AG04449 (cell line): ENCODE measurements at places on chromosomes 1 and 21.

DNA sequence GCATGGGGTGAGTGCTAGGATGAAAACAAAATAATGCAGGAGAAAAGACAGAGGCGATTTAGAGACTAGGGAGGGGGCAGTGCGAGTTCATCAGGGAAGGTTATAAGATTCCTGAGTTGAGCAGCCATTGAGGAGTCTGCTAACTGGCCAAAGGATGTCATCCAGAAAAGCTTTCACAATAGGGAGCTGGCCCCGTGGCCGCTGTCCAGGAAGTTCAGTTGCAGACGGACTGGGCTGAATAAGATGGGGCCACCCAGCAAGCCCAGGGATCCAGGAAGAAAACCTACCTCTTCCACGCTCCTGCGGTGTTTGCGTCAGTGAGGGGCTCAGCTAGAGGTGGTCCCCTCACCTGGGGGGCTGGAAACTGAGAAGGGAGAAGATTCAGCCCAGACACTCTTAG is 4.0 kb upstream of the PKP1 start:
- DNase-seq, result no peak

GRCh38 chr21:25326181-25326580 is 281.1 kb downstream of the MRPL39 start:
- no peak for DNase-seq

DNA sequence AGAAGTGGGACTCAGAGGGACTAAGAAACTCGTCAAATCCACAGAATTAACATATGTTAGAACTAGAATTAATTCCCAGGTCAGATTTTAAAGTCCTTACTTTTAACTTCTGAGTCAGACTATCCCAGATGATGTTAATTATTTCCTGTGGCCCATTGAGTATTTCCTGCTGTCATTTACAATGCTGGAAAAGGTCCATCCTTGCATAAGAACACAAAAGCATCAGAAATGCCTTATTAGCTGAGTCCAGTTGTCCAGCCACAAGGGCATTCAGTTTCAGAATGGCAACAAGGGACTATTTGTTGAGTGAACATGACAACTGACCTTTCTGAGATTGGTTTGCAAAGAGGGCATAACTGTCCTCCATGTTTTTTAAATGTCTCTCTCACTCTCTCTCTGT is 16.5 kb upstream of the HIVEP3 start:
- no peak for DNase-seq

DNA sequence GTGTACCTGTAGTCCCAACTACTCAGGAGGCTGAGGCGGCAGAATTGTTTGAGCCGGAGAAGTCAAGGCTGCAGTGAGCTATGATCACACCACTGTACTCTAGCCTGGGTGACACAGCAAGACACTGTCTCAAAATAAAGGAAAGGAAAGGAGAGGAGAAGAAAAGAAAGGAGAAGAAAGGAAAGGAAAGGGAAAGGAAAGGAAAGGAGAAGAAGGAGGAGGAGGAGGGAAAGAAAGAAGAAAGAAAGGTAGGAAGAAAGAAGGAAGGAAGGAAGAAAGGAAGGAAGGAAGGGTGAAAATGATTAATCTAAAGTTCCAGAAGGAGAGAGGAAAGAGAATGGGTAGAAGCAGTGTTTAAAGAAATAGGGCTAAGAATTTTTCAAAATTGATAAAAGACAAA is 12.2 kb downstream of the SPOCD1 start:
- no peak for DNase-seq

- DNase-seq, result no peak
These were observed 33.5 kb upstream of the CLDN14 start for GRCh38 chr21:36513430-36513829.

GRCh38 chr1:43479414-43479813 is 25.7 kb upstream of the HYI start:
- no peak for DNase-seq

DNA sequence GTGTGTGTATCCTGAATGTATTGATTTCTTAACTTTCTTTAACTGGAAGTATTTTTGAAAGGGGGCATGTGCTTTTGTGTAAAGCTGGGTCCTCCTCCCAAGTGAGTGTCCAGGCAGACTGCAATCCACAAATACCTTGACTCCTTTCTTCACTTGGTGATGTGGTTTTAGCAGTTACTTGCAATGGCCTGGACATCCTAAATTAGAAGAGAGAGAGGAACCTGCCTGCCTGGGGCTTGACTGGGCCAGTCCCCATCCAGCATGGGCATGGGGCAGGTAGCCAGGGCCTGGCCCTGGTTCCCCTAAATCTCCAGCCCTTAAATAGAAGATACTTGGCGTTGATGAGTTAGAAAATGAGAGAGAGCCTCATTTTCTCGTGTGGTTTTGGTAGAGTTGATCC is 159.7 kb downstream of the PGBD5 start:
- no peak for DNase-seq

DNA sequence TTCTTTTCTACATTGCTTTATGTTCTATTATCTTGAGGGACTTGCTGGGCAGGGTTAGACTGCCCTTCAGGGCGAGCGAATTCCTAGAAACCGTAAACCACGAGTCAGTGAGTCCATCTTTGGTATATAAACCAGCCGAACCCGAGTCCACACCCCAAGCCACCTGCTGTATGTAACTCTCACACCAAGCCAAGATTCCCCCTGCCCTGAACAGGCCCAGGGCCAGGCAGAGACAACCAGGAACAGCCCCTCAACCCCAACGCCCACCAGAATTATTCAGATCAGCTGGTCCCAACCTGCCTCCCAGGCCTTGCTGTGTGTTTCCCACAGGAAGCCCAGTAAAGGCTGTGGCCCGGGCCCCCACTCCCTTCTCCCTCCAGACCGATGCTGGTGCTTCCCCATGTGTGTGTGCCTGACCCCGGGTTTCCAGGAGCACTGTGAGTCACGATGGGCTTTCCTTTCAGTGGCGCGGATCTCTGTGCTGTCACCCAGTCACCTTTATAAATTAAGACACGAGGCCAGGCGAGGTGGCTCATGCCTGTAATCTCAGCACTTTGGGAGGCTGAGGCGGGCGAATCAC is 17.1 kb downstream of the KIF17 start:
- DNase-seq, result no peak

- DNase-seq, result no peak
These were observed 168.8 kb upstream of the L1TD1 start for GRCh38 chr1:62025892-62026291.

DNA sequence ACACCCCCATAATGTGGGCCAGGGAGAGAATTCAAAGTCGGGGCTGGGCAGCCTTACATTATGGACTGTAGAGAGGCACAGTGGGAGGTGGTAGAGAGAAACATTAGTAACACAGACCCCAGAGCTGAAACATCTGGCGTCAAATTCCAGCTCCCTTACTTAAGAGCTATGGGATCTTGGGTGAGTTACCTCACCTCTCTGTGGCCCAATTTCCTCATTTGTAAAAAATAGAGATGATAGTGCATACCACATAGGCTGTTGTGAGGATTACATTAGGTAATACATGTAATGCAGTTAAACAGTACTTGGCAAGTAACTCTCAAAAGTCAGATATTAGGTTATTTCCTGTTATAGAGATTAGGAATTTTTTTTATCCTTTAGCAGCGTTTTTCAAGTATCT is 160.5 kb upstream of the KIAA0040 start:
- no peak for DNase-seq

DNA sequence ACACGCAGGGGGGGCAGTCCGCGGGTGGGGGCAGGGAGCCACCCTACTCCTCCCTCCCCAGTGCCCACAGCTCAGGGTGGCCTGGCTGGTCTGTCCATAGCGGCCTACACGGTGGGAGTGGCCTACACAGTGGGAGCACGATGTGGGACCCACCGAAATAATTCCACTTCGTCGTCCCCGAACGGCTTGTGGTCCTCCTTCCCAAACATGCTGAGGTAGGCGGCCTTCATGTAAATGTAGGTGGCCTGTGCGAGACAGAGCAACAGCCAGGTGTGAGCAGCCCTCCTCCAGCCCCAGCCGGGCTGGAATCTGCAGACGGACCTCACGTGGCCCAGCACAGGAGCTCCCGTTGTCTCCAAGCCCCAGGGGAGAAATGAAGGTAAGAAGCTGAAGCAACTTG is 34.4 kb downstream of the TTC39A start:
- DNase-seq, result no peak

DNA sequence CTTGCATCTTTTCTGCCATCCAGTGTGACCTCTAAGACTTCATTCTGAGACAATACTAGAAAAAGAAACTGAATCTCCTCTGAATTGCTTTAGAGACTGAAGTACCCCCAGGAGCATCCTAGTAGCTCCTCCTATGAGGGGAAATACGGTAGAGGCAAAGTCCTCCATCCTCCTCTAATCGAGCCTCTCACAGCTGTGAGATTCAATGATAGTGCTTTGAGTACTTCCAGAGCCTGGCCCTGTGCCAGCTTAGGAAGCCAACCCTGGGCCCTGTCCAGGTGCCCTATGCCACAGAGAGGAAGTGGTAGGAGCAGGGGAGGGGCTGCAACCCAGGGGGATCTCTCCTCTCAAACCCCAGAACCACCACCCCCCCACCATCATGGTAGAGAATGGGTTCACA is 10.7 kb downstream of the RORC start:
- no peak for DNase-seq

- DNase-seq, result no peak
These were observed 72.3 kb downstream of the TNR start for GRCh38 chr1:175671066-175671465.

GRCh38 chr1:113887402-113888175 is at the start of gene BCL2L15:
BCL2L15 (minus strand) TSS chr1:113887581; CDS start chr1:113887375, 206 bp downstream.
- no peak for DNase-seq

- DNase-seq, result no peak
These were observed 15.0 kb upstream of the ZMYM6 start for GRCh38 chr1:35046730-35047129.

- DNase-seq, result no peak
These were observed 32.2 kb upstream of the IFNAR2 start for GRCh38 chr21:33197496-33197895.

DNA sequence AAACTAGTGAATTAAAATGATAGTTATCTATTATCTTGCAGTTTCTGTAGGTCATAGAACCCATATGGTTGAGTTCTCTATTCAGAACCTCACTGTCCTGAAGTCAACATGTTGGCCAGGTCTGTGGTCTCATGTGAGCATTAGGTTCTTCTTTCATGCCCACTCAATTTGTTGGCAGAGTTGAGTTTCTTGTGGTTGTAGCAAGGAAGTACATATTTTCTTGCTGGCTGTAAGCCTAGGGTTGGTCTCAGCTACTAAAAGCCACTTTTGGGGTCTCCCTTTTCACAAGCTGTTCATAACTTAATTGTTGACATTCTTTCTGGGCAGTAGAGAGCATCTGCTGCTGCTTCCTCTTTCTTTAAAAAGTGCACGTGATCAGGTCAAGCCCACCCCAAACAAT is 1165.1 kb upstream of the NCAM2 start:
- no peak for DNase-seq

DNA sequence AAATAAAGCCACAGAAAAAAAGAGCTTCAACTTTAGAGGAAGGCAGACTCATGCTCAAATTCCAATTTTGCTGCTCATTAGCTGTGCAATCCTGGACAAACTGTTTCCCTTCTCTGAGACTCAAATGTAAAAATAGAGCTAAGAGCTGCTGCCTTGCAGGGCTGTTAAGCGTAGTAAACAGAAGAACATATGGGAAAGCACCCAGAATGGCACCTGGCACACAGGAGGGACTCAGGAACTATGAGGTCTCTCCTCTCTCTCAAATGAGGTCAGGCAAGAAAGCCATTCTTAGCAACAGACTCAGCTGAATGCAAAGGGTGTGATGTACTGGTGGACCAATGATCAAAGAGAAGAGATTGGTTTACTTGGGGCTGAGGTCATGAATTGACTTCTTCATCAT is 61.3 kb downstream of the TRABD2B start:
- no peak for DNase-seq

DNA sequence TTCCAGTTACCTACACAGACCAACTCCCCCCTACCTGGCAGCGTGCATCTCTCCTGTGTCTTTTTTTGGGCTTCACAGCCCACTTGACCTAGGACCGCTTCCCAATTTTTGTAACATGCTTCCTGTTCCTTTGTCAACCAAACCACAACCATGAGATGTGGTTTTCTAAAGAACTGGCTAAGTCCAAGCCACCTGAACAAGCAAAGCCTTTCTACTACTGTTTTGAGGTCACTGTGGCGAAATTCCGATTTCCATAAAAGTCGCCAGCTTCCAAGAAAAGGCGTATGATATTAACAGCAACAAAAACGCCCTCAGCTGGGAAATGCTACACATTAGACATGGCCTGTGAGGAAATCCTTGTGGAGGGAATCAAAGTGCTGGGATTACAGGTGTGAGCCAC is 12.7 kb upstream of the AK2 start:
- no peak for DNase-seq

DNA sequence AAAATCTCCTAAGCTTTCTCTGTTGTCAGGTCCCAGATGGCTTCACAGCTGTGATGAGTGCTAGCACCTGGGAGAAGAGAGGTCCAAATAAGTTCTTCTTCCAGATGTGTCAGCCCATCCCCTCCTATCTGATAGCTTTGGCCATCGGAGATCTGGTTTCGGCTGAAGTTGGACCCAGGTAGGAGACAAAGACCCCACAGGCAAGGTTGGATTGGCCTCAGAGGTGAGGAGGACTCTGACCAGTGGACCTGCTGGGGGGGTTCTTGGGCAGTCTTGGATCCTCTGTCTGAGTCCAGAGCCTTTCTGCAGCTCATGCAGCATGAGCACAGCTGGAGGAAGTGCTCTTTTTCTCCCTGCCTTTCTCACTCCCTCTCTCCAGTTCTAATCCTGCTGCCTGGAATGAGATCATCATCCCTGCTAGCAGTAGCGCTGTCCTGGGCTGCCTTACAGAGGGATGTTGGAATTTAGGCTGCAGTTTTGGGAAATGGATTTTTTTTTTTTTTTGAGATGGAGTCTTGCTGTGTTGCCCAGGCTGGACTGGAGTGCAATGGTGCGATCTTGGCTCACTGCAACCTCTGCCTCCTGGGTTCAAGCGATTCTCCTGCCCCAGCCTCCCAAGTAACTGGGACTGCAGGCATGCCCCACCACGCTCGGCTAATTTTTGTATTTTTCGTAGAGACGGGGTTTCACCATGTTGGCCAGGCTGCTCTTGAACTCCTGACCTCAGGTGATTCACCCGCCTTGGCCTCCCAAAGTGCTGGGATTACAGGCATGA is 7.1 kb downstream of the RNPEP start:
- DNase-seq, result no peak

DNA sequence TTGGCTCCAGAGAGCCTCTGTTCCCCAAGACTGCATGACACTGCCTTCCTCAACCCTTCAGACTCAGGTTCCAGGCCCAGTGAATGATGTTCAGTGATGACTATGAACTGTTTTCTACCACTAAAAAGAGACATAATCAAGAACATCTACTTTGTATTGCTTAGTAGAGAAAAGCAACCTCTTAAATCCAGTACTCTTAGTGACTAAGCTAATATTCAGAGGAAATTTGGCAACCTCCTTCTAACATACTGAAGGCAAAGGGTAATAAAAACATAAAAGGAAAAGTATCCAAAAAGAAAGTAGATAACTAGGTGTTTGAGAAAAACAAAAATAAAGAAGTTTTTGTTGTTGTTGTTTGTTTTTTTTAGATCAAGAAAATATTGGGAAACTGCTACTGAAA is 153.3 kb upstream of the RUNX1 start:
- DNase-seq, result no peak
